Right lobe of liver (tissue), 6 donors: ENCODE measurements at places on chromosomes 5 and 9. TPM values are rescaled to one million over a fixed set of nuclear protein-coding genes. Genes with fewer than 3 reads are reported as not detected.
A peak's percentile ranks its signal among the peaks of the same experiment; 100 is the strongest.

The SLC4A9 gene
- total RNA-seq: not detected

The AGXT2 gene
- total RNA-seq: 55.0 TPM

The UNC13B gene
- total RNA-seq: 21.4 TPM

The SPATA31D4 gene
- total RNA-seq: not detected

The TAS2R1 gene
- total RNA-seq: not detected

The IFNK gene
- not detected for total RNA-seq

The GABRA1 gene
- total RNA-seq: not detected

The SLC9A3 gene
- total RNA-seq: 0.42 TPM

The PCDHA10 gene
- total RNA-seq: not detected

The RNF180 gene
- total RNA-seq: 6.2 TPM

The ARSI gene
- not detected for total RNA-seq

The SPARC gene
- total RNA-seq: 115 TPM

The KIAA1958 gene
- 7.0 TPM for total RNA-seq

- no peak for DNase-seq
Observed at GRCh38 chr5:119470851-119471451, 18.7 kb downstream of the HSD17B4 start.

DNA sequence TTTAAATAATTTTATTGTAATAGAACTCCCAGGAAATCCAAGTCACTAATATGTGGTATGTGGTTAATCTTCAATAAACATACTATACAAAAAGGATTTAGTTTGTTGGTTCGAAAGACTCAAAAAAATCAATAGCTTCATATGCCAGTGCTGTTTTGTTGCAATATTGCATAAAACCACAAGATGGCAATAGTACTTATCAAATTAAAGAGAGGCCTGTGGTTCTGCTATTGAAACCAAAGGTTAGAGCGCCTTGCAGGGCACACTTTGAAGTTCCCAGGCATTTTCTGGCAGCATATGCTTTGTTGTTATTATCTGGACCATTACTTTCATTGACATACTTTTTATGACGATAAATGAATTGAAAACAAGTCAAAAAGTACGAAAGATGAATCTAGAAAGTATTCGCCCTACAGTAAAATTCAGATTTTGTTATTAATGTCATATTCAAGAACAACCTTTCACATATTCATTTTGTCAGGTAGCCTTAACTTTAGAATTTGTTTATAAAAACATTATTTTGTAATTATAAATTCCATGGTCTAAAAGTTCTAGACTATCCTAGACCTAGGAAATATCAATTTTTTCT is 316.3 kb downstream of the MCTP1 start:
- DNase-seq: peak; percentile 49

DNA sequence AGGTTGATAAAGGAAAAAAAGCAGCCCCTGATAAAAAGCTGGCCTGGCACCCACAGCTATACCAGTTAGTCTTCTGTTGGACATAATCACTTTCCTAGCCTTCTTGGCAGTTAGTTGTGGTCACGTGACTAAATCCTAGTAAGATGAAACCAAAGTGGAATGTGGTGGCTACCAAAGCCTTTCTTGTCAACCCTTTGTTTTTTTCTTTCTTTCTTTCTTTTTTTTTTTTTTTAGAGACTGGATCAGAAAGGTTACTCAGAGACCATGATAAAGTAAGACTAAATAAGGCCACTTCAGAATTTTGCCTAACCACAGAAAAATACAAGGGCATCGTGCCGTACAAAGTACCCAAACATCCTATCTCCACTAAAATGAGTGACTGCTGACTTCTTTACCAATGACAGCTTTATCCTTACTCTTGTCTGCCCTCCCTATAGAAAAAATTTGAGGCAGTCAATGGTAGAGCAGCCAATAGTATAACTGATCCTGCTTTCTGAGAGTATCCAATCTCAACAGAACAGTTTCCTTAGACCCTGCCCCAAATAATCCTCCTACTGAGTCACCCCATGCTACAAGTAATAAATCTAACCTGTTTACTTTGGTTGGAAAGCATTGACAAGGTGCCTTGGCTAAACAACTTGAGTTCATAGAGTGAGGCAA is 14.2 kb upstream of the KIF27 start:
- no peak for DNase-seq

DNA sequence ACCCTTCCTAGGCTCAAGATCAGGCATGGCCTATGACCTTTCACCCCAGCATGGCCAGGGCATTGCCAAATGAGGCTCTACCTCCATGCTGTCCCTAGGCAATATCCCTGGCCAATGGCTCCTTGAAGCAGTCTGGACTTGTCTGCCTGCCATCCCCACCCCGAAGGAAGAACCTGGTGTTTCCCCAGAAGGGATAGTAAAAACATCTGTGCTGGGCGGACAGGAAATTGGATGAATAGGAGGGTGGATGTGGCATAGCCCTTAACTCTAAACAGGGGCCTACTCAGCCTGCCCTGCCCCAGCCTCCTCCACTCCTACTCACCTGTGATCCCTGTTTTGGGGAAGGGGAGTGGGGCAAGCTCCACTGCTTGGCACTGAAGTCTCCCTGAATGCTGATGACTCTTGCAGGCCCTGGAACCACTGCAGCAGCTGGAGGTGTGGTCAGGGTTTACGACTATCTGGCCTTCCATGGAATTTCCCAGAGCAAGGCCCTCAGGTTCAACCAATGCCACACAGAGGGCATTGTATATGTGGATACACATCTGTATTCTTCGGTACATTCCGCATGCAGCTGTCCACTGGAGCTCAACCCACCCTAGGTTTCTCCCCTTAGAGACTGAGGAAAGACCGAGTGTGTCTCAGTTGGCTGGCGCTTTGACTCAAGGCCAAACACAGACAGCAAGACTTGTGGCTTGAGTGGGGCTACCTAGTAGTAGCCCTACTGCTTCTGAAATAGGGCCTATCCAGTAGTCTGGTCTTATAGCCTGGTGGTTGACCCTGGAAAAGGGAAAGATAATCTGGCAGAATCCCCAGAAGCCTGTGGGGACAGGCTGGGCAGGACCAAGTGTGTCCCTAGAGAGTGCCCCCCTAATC is 6.4 kb upstream of the P4HA2 start:
- no peak for DNase-seq

DNA sequence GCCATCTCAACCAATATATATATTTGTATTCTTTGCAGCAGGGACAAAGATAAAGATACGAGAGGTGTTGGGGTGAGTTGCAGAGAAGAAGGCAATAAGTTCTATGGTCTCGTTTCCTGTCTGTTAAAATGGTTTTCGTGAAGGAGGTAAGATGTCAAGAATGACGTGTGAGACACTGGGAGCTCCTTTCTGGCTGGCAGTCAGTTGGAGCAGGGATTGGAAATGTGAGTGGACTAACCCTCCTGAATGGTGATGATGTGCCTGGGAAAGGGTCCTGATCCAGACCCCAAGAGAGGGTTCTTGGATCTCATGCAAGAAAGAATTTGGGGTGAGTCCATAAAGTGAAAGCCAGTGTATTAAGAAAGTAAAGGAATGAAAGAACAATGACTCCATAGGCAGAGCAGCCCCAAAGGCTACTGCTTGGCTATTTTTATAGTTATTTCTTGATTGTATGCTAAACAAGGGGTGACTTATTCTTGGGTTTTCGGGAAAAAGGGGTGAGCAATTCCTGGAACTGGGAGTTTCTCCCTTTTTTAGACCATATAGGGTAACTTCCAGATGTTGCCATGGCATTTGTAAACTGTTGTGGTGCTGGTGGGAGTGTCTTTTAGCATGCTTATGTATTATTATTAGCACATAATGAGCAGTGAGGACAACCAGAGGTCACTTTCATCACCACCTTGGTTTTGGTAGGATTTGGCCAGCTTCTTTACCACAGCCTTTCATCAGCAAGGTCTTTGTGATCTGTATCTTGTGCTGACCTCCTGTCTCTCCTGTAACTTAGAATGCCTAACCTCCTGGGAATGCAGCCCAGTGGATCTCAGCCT is 53.7 kb downstream of the SPATA31C2 start:
- no peak for DNase-seq

DNA sequence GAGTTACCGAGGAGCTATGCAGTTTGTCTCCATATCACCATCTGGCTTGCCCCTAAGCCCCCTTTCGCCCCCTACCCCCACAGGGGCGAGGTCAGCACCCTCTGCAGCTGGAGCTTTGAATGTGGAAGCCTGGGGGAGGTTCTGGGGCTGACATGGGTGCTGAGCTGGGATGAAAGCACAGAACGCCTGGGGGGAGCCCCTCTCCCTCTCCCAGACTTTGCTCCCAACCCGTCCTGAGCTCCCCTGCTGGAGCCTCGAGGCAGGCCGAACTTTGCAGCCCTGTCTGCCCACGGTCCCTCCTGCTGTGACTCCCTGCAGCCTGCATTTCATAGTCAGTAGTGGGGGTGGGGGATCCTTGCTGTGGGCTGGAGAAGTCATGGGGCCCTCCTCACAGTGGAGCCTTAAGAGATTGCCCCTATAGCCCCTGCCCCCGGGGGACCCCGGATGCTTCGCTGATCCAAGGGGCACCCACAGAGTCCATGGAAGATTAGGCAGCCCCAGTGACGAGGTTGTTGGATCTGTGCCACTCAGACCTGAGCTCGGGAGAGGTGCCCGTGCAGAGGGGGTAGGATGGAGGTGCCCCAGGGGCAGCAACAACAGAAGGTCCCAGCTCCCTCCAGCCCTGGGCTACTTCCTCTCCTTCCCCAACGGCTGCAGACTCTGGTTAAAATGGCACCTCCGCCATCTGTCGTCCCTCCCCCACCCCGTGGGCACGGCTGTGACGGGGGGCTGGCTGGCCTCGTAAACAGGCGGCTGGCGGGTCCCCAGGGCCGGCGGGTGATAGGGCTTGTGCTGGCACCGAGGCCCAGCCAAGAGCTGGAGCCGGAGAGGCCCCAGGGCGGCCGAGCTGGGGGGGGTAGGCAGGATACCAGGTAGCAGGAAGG is 162.0 kb downstream of the C9orf50 start:
- DNase-seq: peak; percentile 66

DNA sequence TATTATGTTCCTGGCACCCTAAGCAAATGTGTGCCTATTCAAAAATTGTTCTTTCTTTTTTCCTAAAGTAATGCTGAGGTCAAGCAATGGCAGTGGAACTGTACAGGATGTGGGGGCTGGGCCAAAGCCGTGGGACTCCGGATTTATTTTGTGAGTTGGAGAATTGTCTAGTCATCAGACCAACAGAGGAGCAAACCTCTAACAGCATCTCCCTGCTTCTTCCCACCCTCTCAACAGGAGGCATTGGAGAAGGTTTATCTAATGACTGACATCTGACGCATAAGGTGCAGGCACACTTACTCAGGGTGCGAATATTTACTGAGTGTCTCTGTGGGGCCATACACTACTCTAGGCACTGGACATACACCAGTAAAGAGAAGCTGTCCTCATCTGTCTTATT is 38.6 kb downstream of the MARCHF11 start:
- DNase-seq: no peak

DNA sequence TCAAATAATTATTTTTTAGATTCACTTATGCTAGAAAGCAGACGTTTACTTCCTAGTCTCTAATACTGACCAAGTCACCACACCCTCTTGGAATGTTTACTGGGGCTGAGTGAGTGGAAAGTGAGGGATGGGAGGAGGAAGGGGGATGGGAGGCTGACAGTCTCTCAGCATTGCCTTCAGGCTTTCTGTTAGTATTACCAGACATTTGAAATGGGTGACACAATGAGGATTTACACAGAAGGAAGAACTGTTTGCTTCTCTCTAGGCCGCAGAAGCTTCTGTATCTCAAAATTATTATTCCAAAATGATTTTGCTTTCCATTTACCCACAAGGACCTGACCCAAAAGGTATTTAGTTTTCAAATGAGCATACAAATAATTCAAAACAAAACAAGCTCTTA is 232.8 kb upstream of the ZNF608 start:
- DNase-seq: no peak

- no peak for DNase-seq
Observed at GRCh38 chr9:93819905-93820304, 135.2 kb downstream of the BARX1 start.

DNA sequence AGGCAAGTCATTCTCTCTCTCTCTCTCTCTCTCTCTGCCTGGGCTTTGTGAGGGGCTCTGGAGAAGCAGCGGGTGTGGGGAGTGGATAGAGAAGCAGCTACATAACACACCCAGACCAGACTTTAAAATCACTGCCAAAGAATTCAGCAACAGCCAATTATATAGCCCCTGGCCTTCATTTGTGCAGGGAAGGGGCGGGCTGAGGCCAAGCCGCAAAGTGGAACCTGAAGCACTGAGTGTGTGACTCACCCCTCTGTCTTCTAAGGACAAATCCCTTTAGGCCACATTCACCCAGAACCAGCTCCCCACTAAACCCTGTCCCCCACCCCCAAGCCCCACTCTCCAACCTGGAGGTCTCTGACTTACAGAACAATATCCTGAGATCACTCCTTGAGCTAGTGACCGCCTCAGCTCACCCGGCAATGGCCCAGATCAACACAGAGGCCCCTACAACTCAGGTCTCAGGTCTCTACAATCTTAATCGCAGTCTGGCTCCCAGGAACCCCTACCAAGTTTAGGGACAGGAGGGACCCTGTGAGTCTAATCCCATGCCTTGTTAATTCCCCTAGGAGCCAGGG is 6.0 kb downstream of the B4GALT1 start:
- DNase-seq: peak; percentile 56

DNA sequence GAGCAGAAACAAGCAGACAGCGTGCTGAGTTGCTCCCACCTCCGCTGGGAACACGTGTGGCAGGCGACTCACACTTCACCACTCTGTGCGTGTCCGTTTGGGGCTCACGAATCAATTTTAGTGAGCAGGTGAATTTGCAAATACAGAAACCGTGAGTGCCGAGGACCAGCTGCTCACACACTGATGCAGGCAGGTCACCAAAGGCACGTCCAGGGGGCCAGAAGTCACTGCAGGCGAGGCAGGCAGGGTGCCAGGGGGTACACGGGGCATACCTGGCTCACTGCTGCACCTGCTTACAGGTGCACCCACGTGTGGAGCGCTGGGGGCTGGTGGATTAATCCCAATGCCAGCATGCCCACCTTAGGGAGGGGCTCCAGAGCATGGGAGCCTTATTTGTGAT is 68.8 kb downstream of the ZNF354C start:
- no peak for DNase-seq

- DNase-seq: no peak
Observed at GRCh38 chr5:77171141-77171910, 39.2 kb upstream of the PDE8B start.

- DNase-seq: no peak
Observed at GRCh38 chr9:27590651-27591050, 17.4 kb upstream of the C9orf72 start.

GRCh38 chr9:104138243-104138868 is 44.2 kb downstream of the SMC2 start:
- no peak for DNase-seq

- DNase-seq: no peak
Observed at GRCh38 chr9:127999461-127999860, 18.7 kb upstream of the EEIG1 start.
